Dorsolateral prefrontal cortex (tissue), 122 donors: ENCODE measurements at places on chromosomes 5 and 9.

- DNase-seq = no peak
Measured at GRCh38 chr5:141733198-141733597, 51.2 kb upstream of the ARAP3 start.

DNA sequence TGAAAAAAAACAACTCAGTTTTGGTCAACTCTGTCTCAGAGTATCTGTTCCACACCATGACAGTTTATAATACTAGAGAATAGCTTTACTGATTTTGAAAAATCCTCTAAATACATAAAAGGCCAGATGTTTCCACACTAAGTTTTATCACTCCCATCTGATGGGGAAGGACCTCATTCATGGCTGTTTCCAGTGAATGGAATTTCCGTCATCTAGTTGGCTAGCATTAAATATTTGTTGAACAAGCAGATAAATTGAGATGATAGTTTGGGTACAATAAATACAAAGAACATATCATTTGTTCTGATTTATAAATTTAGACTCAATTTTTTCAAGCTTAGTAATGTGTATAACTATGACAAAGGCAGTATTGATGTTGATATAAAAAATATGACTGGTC is 408.5 kb downstream of the PTPRD start:
- DNase-seq = no peak

GRCh38 chr5:80437326-80437725 is 29.5 kb downstream of the ZFYVE16 start:
- DNase-seq = no peak

DNA sequence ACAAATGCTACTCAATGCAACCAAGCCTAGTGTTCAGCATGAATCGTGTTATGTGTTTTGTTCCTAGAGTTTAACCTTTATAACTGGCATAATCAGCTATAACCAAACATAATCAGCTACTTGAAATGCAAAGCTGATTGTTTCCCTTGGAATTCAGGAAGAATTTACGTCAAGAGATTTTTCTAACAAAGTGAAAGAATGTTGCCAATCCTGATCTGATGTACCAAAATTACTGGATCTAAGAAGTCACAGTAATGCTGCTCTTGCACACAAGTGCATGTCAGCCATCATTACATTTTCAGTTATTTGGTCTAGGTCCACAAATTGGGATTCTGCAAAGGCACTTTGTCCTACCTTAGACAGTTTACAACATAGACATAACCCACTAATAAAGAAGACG is 662.3 kb upstream of the SEMA6A start:
- DNase-seq = no peak

- DNase-seq = no peak
Measured at GRCh38 chr5:138459311-138459933, 5.9 kb upstream of the EGR1 start.

- DNase-seq = no peak
Measured at GRCh38 chr5:56178823-56179222, 54.3 kb downstream of the ANKRD55 start.

DNA sequence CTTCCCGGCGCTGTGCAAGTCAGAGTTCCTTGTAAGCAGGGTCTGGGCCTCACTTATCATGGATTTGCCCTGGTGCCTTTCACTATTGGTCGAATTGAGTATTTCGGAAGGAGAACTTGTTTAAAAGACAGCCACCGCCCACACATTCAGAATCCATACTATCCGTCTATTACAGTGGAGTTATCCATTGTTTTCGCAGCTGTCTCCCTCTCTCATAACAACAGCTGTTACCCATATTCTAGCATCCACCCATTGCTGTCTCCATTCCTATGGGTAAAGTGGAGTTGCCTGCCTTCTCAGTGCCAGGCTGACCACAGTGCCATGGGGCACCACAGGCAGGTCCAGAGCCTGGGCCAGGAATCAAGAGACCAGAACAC is 20.2 kb downstream of the FAXDC2 start:
- no peak for DNase-seq
